Camera-type eye (tissue), 1 donor: ENCODE measurements at places on chromosomes 6 and 20. TPM values are rescaled to one million over a fixed set of nuclear protein-coding genes. Genes with fewer than 3 reads are reported as not detected.

Gene IL17F
- not detected for total RNA-seq

Gene DYNLT2
- 6.4 TPM for total RNA-seq

Gene SASH1
- total RNA-seq: 103 TPM

Gene ZGPAT
- 31.1 TPM for total RNA-seq

Gene EPB41L1
- 105 TPM for total RNA-seq

Gene PRICKLE4
- 4.1 TPM for total RNA-seq

Gene RPL10A
- total RNA-seq: 925 TPM

Gene NKX2-4
- not detected for total RNA-seq
